ENCODE measurements at places on chromosomes 1 and 21.

GRCh38 chr1:111354584-111354983, 63.9 kb downstream of the CHIA start:
- DNase-seq: no peak

- no peak for DNase-seq
Measured at GRCh38 chr1:216935901-216936300, 212.7 kb upstream of the ESRRG start.

DNA sequence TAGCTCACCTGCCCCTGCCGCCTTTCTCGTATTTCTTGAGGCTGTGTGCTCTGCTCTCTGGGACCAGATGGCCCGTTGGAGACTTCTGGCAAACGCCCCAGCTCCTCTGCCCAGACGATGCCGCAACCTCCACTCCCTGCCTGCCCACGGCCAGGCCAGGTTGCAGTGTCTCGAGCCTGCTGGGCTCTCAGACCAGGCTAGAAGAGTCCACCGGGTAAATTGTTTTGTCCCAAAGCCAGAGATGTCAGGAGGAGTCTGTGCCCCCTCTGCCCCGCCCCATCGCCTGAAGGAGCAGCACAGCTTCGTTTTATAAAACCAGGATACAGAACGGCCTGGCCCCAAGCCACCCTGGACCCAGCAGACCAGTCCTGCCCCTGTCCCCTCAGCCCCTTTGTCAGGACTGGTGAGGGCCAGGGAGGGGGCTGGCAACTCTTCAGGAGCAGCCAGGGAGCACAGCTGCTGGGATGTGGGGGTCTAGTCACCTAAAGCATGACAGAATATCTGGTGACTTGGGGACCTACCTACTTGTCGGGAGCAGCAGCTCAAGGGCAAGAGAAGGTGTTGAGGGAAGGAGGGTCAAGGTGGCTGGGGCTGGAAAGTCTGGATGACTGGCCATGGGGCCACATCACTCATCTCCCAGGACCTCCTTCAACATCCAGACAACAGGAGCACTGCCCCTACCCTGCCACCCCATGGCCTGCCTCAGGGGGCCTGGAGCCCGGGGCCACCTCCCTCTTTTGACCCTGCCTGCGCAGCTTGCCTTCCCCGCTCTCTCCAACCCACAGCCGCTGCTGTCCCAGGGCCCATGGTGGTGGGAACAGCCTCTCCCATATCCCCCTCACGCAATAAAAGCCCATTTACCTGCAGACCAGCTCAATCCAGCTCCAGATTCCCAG, 33.9 kb upstream of the LBR start:
- no peak for DNase-seq

GRCh38 chr1:87993051-87993450, 664.4 kb downstream of the LMO4 start:
- no peak for DNase-seq

DNA sequence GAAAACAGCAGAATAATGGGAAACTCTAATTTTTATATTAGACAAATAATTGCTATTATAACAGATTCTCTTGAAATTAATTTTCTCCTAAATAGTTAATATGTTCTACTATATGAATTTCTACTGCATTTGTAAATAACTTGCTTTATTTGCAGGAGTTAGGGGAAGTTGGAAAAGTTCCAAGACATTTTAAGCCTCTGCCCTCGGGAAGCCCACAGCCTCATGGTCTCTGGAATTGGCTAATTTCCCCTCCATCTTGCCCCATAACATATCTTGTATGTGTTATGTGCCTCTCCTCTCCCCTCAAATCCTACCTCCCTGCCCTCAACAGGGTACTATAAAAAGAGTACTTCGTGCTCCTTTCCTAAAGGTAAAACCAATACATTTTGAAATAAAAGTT, 271.4 kb upstream of the NR5A2 start:
- DNase-seq: no peak

DNA sequence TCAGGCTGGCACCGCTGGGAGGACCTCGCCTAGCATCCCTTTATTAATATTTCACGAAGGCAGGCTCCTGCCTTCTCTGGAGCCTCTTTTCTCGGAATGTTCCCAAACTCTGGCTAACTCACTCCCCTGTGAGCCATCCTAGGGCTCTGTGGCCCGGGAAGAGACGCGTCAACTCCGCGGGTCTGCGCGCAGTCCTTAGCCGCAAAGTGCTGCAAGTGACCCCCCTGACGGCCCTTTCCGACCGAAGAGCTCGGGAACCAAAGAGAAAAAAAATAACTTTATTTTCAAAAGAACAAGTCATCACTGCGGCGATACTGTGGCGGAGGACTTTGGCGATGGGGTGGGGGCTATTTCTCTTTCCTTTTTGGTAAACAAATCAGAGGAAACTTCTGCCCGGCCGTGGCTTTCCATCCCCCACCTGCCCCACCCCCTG, 14.6 kb downstream of the NR5A2 start:
- DNase-seq: no peak

DNA sequence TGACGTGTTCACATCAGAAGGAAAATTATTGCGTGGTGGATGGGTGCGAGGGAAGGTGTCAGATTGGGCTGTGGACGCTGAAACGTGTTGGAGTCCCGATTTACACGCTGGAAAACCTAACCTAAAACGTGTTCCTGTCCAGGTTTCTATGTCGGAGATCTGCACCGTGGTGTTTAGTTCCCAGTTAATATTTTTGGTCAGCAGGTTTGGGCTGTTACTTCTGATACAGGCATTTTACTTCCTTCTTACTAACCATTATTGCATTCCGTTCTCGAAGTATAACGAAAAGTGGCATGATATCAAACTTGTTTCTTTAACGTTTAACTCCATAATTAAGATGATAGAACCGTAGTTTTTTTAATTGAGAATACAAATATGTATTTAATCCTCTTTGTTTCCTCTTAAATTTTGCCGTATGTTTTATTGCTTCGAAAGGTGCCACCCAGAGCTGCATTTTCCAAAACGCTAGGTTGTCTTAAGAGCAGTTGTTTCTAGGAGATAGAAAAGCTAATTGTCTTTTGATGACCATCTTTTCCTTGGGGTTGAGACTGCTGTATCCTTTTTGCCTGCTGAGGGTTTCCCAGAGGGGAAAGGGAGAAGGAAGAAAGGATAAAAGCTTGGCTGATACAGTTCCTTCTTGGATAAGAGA, 1.3 kb downstream of the ADARB1 start:
- DNase-seq: no peak

DNA sequence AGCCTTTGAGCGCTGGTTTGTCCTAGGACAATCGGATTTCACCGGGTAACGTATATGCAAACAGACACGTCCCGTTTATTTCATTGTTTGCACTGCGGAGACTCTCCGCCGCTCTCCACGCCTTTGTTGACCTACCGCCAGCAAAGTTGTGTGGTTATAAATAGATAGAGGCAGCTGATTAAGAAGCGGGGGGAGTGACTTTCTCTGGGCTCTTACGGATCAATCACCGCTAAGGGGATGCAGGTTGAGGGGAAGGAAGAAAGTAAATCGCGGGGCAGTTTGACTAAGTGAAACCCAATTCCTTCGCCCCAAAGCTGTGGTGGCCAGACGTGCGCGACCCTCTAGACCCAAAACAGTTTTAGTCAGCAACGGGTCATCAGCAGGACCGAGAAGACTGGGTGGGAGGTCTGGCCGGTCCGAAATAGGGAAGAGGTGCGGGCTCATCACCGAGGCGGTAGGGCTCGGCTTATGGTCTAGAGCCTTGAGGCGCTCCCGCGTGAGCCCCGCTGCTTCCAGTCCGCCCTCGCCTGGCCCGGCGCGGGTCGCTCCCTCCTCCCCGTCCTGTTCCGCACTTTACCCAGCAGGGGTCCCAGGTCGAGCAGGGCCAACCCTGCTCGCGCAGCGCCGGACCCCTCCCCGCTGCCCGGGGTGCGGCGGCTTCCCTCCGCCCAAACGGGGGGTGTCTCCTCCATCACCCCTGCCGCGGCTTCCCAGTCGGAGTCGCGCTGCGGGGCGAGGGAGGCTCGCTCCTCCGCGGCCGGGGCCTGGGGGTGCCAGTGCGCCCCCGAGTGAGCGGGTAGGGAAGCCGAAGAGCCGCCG, 120.8 kb upstream of the RRP15 start:
- DNase-seq: peak; percentile 80

- DNase-seq: no peak
Measured at GRCh38 chr1:176733661-176734060, 270.7 kb downstream of the PAPPA2 start.

DNA sequence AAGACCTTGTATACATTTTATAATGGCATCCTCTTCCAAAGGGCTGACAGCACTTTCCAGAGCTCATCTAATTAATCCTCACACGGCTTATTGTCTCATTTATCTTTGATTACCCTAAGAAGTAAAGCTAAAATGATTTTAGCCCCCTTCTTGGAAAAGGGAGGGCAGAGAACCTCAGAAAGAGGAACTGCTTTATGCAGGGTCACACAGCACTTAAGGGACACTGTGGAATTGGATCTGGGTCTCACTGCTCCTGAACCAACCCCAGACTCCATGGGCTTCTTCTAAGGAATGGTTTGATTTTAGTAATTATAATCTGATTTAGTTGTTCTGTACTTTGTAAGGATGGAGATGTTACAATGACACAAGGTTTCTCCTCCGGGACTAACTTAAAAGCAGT, 3.2 kb downstream of the BRINP2 start:
- DNase-seq: no peak

GRCh38 chr1:210857146-210857663, 276.7 kb downstream of the KCNH1 start:
- no peak for DNase-seq

GRCh38 chr1:170664093-170664827, at the start of gene PRRX1:
Gene PRRX1 (plus strand): TSS chr1:170664131. CDS start chr1:170664219, 88 bp downstream.
- no peak for DNase-seq

- DNase-seq: peak; percentile 54
Measured at GRCh38 chr1:111656086-111657017, 36.8 kb downstream of the RAP1A start.

- DNase-seq: no peak
Measured at GRCh38 chr1:3064901-3065300, 4.1 kb upstream of the PRDM16 start.

DNA sequence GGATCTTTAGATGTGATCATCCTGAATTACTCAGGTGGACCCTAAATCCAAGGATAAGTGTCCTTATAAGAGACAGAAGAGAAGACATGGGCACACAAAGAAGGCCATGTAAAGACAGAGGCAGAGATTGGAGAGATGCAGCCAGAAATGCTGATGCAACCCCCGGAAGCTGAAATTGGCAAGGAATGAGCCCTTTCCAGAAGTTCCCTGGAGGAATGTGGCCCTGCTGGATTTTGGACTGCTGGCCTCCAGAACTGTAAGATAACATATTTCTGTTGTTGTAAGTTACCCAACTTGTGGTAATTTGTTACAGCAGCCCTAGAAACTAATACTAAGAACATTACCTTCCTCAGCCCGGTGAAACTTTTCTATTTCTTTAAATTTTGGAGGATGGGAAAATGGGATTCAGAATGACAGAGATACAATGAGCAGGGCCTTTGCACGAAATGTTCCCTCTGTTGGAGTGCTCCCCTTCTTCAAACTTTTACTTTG, 11.2 kb upstream of the PLPP3 start:
- DNase-seq: no peak

- DNase-seq: no peak
Measured at GRCh38 chr1:166182281-166182680, 15.5 kb upstream of the FAM78B start.

Measured in HAP-1 (cell line).